Activated T-cell treated with anti-CD3 and anti-CD28 coated beads, Interleukin-2, amount 50 U/mL, for 72 hours (primary cell): ENCODE measurements at places on chromosomes 16 and 17. TPM values are rescaled to one million over a fixed set of nuclear protein-coding genes. Genes with fewer than 3 reads are reported as not detected.

DNA sequence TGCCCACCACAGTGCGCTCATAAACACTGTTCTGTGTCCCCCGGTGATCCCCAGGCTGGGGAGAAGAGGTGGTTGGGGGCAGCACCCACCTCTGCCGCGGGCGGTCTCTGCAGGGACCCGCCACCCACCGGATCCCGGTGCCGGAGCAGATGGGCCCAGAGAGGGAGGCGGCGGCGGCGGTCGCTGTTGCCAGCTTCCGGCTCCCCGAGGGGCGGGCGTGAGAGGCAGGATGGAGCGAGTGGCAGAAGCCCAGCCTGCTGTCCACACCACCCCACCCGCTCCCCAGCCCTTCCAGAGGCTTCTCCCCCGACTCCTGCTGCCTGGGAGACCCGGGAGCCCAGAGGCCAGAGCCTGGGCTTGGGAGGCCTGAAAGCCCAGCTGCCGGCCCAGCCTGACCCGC is 142.6 kb upstream of the CIBAR2 start:
- no peak for DNase-seq

DNA sequence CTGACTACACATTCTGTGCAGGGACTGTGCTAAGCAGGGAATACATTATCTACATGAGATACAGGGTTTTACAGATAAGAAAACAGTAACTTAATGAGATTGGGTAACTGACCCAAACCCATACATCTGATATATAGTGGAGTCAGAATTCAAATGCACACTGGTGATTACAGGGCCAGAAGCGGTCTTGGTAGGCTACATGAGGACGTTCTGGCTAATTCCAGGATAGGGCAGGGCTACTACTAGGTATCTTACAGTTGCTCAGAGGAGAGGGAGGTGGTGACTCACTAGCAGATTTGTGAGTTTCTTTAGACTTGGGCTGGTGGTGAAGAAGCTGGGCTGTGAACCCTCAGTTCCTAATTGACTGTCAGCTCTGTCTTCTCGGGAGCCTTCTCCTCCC is 21.4 kb downstream of the TRIM16 start:
- no peak for DNase-seq

DNA sequence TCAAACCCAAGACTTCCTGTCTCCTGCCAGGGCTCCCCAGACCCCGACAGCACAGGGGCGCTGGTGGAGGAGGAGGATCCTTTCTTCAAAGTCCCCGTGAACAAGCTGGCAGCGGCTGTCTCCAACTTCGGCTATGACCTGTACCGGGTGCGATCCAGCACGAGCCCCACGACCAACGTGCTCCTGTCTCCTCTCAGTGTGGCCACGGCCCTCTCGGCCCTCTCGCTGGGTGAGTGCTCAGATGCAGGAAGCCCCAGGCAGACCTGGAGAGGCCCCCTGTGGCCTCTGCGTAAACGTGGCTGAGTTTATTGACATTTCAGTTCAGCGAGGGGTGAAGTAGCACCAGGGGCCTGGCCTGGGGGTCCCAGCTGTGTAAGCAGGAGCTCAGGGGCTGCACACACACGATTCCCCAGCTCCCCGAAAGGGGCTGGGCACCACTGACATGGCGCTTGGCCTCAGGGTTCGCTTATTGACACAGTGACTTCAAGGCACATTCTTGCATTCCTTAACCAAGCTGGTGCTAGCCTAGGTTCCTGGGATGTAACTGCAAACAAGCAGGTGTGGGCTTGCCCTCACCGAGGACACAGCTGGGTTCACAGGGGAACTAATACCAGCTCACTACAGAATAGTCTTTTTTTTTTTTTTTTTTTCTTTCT is 8.1 kb downstream of the SERPINF1 start:
- no peak for DNase-seq

GRCh38 chr17:50128441-50129352 is 1.3 kb downstream of the SAMD14 start:
- DNase-seq: no peak

DNA sequence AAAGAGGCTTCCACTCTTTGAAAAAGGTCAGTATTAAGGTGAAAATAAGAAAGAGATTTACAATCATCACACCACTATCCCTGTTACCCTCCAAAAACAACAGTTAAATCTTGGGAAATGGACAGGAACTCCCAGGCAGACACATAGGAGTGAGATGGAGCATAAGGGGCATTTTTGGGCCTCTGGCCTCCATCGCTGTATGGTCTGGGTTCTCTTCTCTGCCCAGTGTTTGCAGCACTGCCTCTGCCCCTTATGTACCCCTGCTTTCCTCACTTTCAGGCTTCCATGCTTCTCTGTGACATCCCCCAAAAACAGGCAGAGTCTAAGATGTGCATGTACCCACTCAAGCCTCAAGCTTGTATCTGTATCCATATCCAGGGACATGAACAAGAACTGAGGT is 630 bp upstream of the HOXB2 start:
- DNase-seq: no peak

DNA sequence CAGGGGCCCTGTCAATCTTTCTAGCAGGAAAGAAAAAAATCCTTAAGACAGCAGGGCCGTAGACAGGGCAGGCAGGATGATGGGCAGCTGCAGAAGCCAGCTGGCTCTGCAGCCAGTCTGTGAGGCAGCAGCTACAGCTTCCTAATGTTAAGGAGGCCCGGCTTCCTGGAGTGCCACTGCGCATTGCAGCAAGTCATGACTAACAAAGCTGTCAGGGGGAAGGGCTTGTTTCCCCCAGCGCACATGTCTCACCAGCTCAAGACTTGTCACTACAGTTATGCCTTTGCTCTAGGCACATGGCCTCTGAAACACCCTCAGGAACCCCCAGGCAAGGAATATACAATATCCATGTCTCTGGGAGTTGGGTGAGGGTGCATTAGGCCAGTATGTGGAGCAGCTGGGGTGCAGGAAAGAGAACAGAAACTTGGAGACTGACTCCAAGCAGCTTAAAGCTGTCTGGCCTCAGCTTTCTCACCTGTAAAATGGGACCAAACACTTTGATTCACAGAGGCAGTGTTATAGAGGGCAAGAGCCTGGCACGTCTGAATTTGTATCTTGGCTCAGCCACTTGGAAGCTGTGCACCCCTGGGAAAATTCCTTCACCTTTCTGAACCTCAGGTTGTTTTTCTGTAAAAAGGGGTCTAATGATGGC is 220.0 kb downstream of the HAPSTR1 start:
- DNase-seq: no peak

SLC52A1 gene
- total RNA-seq: 0.23 TPM

SLC13A2 gene
- total RNA-seq: not detected

SMIM36 gene
- total RNA-seq: not detected

IL17C gene
- total RNA-seq: 0.41 TPM

CCL4 gene
- 63.9 TPM for total RNA-seq

RNF43 gene
- 3.4 TPM for total RNA-seq

DNASE1 gene
- total RNA-seq: 21.3 TPM
